ENCODE measurements at places on chromosomes 2 and 18.

DNA sequence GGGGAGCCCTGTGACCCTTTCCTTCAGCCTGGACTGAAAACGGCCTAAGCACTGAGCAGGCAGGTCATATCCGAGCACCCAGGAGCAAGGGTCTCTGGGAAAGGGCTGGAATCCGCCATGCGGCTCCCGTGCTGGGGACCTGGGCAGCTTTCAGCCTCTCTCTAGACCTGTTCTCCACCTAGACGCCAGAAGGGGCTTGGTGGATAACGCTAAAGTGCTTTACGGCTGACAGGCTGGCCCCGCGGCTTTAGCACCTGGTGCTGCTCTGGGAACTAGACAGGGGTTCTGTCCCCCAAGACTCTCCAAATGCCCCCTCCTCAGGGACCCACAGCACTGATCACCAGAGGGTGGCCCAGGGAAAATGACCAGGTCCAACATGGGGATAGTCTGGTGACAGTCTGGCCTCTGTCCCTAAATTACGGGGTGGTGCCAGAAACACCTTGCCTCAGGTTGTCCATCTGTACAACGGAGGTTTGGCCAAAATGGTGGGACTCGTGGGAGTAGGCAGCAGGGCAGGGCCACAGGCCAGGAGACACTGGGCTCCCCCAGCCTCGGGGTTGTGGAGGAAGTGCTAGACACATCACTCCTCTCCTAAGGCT is 13.0 kb downstream of the SDC1 start:
- no peak for DNase-seq

GRCh38 chr18:45926691-45927090 is 40.4 kb downstream of the EPG5 start:
- no peak for DNase-seq

- no peak for DNase-seq
These were observed 458.7 kb upstream of the HNRNPA3 start for GRCh38 chr2:176753752-176754474.

- DNase-seq, result no peak
These were observed 208.0 kb downstream of the RBM43 start for GRCh38 chr2:151053661-151053990.

GRCh38 chr2:165871025-165871424 is 77.0 kb upstream of the GALNT3 start:
- DNase-seq, result no peak

- no peak for DNase-seq
These were observed 42.5 kb downstream of the COPS8 start for GRCh38 chr2:237128026-237128703.

GRCh38 chr2:216918088-216918680 is 58.3 kb upstream of the TNP1 start:
- no peak for DNase-seq

- no peak for DNase-seq
These were observed 709.3 kb downstream of the SLC4A3 start for GRCh38 chr2:220336771-220337170.

GRCh38 chr2:239157771-239158170 is 243.0 kb downstream of the HDAC4 start:
- no peak for DNase-seq

DNA sequence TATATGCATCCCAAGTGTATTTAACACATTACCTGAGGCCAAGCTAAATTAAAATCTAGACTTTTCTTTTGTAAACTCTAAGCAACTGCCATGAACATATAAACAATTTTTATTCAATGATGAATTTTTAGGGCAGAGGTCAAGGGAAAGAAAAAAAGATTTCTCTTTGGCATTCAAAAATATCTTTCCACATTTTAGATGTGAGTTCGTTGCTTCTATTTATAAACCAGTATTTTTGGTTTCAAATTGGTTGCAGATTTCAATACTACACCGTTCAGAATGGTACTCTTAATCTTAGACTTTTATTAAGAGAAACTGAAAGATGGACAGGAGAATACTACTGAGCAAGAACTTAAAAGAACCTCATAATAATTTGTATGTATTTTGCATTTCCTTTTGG is 293.6 kb upstream of the CCDC68 start:
- no peak for DNase-seq

- no peak for DNase-seq
These were observed 129.2 kb upstream of the MEIS1 start for GRCh38 chr2:66305718-66306117.

- no peak for DNase-seq
These were observed 151.6 kb upstream of the MYO3B start for GRCh38 chr2:170026361-170026760.

GRCh38 chr2:177393203-177393755 is 706 bp downstream of the AGPS start:
- no peak for DNase-seq

DNA sequence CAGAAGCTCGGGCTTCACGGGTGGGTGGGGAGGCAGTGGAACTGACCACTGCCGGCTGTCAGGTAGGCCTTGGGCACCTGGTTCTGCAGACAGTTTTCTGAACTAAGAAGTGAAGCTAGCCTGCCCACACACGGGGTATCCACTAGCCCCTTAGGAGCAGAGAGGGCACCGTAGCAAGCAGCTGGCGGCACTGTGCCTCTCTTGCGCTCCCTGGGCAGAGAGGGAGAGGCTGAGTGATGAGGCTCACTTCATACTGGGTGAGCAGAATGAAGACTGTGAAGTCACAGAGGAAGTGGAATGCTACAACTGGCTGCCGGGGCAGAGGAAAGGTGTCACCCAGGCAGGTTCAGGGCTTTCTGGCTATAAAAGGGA is 753 bp downstream of the ITPRIPL1 start:
- DNase-seq, result peak; percentile 66

- DNase-seq, result no peak
These were observed 24.4 kb downstream of the SERPINB4 start for GRCh38 chr18:63619661-63620060.

DNA sequence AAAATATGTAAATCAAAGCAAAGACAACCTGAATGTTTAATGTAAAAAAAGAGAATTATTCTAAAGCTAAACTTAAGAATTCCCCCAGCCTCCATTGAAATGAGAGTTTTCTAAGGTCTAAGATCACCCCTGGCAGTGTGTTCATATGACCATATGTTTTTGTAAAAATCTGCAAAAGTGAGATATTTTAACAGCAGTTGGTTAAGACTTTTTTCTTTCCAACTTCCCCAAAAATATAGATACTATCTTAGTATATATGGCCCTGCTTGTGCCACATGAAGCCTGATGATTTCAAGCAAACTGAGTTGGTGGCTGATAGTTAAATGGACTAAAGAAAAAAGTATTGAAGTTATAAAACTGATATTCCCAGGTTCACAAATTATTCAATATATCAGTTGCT is 35.4 kb downstream of the ZNF804A start:
- DNase-seq, result no peak

DNA sequence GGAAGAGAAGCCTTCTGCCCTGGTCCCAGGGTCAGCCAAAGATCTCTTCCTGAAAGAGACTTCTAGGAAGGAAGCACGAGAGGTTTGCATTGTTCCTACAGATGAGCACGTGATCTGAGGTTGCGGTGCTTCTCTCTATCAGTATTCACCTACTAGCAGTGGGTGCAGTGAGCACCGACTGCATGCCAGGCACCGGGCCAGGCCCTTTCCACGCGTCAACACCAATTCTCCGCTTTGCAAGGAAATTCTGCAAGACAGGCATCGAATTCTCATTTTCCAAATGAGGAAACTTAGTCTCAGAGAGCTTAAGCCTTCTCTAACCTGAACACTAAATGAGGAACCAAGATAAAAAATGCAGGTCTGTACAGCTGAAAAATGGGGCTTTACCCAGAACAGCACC is 151.5 kb upstream of the MYCN start:
- DNase-seq, result no peak

DNA sequence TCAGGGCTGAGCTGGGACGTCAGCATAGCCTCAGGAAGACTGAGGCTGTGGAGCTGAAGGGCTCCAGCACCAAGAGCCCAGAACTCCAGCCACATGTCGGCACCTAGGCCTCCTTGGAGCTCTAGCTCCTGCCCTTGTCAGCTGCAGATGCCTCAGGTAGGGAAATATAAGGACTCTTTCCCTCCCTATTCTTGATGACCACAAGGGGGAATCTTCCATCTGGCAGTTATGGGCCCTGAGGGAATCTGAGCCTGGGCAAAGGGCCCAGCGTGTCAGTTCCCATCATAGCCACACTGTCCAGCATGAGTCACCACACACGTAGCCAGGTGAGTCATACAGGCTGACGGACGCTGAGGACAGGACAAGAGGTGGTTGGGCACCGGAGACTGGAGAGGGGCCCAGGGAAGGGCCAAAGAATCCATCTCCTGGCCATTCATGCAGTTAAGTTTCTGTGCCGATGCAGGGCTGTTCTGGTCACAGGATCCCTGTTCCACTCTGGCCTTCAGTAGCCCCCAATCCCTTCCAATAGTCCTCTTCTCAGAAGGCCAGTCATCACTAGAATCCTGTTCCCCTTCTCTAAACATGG is 1.8 kb downstream of the MPV17 start:
- DNase-seq, result no peak

DNA sequence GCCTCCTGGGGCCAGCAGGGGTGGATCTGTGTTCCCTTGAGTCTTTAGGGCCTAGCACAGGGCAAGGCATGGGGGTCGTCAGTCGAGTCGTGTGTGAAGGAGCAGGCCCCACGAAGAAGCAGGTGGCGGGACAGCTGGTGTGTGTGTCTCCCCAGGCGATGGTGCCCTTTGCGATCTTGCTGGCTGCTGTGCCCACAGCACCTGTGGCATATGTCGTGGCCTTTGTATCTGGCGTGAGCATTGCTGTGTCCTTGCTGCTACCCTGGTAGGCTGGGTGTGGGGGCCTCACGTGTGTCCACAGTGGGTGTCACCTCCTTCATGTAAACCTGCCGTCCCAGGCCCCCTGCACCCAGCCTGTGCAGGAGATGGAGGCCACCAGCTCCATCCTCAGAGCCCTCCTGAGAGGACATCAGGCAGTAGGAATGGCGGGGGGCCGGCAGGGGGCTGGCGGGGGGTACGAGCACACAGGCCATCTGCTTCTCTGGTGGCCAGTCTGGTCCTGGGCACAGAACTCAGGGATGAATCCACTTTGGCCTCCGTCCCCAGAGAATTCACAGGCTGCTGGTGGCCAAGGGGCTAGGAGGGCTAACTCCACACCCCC is 13.2 kb downstream of the MFSD2B start:
- no peak for DNase-seq

DNA sequence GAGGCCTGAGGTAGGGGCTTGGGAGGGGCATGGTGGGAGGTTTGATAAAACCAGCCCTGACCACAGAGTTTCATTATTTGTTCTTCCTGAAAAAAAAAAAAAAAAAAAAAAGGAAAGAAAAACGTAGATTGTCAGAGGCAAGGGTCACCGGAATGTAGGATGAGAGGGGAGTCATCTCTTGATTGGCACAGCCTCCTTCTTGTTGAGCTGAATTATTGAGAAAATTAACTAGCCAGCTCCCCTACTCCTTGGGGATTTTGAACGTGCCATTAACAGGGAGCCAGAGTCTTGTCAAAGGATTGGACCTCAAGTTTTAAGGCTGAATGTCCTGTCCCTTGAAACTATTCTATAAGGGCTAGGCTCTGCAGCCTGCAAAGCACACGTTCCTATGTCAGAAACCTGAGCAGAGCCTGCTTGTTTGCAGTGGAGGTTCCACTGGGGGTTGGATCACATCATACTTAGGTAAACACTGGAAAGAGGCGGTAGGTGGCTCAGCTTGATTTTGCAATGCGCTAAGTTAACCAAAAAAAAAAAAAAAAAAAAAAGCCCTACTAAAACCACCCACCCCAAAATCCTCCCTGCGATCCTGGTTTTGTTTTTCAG is 2.3 kb downstream of the INHBB start:
- DNase-seq, result no peak

GRCh38 chr2:25228848-25229278 is 60.5 kb upstream of the POMC start:
- peak; percentile 16 for DNase-seq

GRCh38 chr2:239157269-239157668 is 243.6 kb downstream of the HDAC4 start:
- DNase-seq, result no peak

- DNase-seq, result no peak
These were observed 851.6 kb downstream of the DCC start for GRCh38 chr18:53191634-53192033.

DNA sequence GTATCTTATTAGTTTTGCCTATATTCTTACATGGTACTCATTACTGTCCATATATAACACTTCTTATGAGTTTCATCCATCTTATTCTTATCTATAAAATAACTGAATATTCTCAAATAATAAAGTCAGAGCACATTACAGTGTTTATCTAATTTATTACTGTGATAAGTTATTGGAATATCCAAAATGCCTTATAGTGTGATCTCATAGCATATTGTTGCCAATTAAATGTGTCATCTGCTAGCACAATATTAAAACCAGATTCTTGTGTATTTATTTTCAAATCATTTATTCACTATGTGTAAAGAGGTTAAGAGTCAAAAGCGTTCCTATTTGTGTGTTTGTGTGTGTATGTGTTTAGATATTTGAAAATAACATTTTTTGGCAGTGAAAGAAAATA is 151.9 kb downstream of the WDR7 start:
- no peak for DNase-seq

DNA sequence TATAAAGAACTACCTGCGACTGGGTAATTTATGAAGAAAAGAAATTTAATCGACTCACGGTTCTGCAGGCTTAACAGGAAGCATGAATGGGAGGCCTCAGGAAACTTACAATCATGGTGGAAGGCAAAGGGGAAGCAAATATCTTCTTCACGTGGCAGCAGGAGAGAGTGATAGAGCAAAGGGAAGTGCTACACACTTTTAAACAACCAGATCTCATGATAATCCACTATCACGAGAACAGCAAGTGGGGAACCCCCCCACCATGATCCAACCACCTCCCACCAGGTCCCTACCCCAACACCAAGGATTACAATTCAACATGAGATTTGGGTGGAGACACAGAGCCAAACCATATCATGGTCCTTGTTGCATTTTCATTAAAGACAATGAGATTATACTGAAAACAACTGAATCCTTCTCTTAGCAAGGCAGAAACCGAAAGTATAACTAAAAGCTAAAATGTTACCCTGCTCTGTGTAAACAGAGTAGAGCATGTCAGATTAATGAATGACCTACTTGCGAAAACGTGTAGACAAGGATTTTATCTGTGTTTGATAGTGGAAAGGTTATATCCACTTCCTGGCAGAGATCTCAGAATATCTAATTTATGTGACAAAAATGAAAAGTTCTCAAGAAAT is 60.1 kb upstream of the RBBP8 start:
- DNase-seq, result no peak

- DNase-seq, result no peak
These were observed 540.7 kb downstream of the TNS1 start for GRCh38 chr2:217462121-217462520.

GRCh38 chr2:22525681-22526080 is 859.3 kb upstream of the KLHL29 start:
- DNase-seq, result no peak

DNA sequence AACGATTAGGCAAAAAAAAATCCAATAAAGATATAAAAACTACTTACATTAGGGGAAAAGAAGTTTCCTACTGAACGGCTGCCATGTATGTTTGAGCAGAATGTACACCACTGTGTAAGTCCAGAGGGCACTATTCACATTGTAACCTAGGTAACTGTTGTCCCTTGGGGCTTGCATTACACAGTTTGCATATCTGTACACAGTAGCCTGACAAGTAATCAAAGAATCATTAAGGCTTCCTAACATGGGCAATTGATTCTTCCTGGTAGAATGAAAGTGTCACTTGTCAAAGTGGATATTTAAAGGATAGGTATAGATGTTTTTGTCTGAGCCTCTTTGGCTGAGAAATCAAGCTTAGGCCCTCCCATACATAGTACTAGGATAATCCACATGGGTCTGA is 39.1 kb downstream of the PLEK start:
- no peak for DNase-seq

- no peak for DNase-seq
These were observed 57.1 kb downstream of the ST3GAL5 start for GRCh38 chr2:85831735-85832134.

- DNase-seq, result no peak
These were observed 696 bp downstream of the EMX1 start for GRCh38 chr2:72917877-72918553.

All from CD4-positive, alpha-beta T cell treated with Interleukin-6 at 100 ng/mL for 8 hours (primary cell).